ENCODE measurements at places on chromosomes 12 and 14. TPM values are rescaled to one million over a fixed set of nuclear protein-coding genes. Genes with fewer than 3 reads are reported as not detected.

DNA sequence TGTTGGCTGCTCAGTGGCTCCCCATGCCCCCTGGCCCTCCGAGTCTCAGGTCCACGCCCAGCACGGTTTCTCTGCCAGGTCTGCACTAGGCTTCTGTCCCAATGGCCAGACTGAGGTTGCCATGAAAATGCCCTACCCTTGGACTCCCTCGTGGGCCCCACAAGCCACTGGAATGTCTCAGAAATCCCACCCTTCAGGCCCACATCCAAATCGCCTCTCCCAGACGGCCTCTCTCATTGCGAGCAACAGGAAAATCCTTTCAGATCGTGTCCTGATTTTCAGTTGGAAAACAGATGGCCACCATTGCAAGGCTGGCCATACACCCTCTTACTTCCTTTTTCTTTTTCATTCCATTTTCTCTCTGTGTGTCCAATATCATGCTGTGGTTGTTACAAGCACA lies 77.3 kb downstream of the IRF2BPL start:
- peaks cover 77% of the 10 kb centered on the region for H3K4me1 ChIP-seq
- H3K36me3 ChIP-seq, result no peaks in the 10 kb centered on the region
- H3K4me3 ChIP-seq, result no peak overlapping the region
- H3K27me3 ChIP-seq, result no peaks in the 10 kb centered on the region
- no peak for DNase-seq

DNA sequence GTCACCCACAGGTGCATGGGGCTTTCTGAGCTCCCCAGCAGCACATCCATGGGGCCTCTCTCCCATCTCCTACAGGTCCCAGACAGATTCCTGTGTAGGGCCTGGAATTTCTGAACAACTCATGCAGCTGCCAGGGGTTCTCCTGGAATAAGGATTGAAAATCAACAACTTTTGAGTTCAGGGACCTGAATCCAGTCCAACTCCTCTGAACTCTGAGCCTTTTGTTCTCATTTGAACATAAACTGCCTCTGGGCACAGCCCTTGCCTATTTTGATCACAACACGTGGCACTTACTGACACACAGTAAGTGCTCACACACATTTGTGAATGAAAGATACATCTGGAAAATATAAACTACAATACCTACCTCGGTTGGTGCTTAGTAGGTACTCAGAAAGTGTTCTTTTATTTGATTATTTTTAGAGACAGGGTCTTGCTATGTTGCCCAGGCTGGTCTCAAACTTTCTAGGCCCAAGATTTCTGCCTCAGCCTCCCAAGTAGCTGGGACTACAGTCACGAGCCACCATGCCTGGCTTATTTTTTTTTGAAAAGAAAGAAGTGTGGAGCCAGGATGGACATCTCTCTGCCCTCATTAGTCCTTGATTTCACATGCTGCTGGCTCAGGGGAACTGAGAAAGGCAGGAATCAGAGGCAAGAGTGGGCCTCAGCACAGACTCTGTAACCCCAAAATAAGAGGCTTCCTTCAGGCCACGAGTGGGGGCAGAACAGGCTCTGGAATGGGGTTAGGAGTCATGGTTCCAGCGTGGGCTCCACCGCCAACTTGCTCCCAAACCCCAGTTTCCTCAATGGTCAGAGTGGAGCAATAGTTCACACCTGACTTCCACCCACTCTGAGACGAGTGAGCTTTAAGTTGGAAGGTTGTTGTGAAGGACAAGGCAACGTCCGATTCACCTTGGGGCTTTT lies 27.0 kb downstream of the SYNE3 start:
- no peak for DNase-seq
- no peaks in the 10 kb centered on the region for H3K36me3 ChIP-seq
- H3K27ac ChIP-seq, result peak overlapping the region; percentile 19
- no peak overlapping the region for H3K4me3 ChIP-seq
- no peaks in the 10 kb centered on the region for H3K27me3 ChIP-seq
- peaks cover 8% of the 10 kb centered on the region for H3K4me1 ChIP-seq

ZC2HC1C gene
- 8.3 TPM for total RNA-seq

- H3K4me3 ChIP-seq, result no peak overlapping the region
- H3K27ac ChIP-seq, result no peak overlapping the region
- no peaks in the 10 kb centered on the region for H3K36me3 ChIP-seq
- DNase-seq, result no peak
Observed at GRCh38 chr12:103729499-103729898, 111.5 kb downstream of the NT5DC3 start.

SPIC gene
- not detected for total RNA-seq

DNA sequence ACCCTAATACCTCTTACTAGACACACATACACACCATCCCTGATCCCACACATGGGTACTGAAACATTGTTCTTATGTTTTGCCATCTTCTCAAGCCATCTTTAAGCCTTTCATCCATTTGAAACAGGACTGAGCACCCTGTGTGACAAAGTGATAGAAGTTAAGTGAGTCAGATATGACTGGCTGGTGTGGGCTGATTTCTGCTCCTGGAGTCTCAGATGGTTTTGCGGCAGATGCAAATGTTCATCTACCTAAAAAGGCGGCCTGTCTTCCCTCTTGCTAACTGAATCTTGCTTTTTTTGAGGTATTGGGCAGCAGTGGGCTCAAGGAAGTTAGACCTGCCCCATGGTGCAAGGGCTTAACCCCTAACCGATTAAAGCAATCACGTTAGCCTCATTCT lies 30.4 kb upstream of the PKP2 start:
- H3K27ac ChIP-seq, result no peak overlapping the region
- no peak overlapping the region for H3K4me3 ChIP-seq
- DNase-seq, result no peak
- no peaks in the 10 kb centered on the region for H3K36me3 ChIP-seq
- no peaks in the 10 kb centered on the region for H3K27me3 ChIP-seq
- H3K4me1 ChIP-seq, result no peaks in the 10 kb centered on the region

SLC39A2 gene
- not detected for total RNA-seq
